ENCODE measurements at places on chromosomes 12 and 14.

GRCh38 chr12:1502379-1502720, 92.0 kb downstream of the FBXL14 start:
- DNase-seq, result no peak

GRCh38 chr12:120115692-120116440, 687 bp downstream of the RAB35 start:
- DNase-seq, result no peak

DNA sequence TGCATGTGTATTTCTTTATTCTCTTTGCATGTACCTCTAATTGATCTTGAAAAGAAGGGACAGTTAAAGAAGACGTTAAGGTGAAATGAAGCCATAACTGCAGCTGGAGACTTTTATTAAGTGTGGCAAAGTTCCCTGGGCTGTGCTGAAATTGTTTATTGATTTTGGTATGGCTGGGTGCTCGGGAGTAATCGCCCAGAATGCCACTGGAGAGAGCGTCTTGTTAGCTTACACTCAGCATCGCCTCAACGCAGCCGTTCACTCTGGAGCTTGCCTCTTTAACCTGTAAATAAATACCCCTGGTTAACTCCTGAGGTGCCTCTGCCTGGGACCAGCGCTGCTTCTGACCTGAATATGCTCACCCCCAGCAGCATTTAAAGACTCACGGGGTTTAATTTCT, 98.6 kb downstream of the GPATCH2L start:
- no peak for DNase-seq

DNA sequence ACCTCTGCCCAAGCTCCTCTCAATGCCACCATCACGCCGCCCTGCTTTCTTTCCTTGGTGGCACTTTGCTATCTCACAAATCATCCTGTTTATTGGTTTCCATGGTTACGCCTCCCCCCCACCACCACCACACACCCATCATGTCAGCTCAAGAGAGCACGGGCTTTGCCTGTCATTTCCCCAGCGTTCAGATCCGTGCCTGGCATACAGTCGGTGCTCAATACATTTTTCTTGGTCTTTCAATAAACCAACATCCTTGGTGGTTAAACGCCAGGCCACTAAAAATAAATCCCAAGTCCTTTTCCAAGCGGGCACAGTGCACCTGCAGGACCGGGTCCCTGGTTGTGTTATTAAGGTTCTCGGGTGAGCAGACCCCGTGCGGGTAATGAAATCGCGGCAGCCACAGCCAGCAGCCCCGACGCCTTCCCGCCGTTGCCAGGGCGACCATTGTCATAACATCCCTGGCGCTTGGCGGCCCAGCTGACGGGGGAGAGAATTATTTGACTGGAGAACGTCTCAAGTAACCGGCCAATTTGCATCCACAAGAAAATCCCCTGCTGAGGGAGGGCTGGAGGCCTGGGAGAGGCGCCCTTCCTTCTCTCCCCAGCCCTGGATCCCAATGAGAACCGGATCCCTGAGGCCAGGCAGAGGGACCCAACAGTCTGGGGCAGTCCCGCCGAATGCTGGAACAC, 92.9 kb downstream of the KSR2 start:
- DNase-seq, result peak; percentile 17

- no peak for DNase-seq
These were observed 137.1 kb upstream of the ATP2B1 start for GRCh38 chr12:89845767-89846166.

DNA sequence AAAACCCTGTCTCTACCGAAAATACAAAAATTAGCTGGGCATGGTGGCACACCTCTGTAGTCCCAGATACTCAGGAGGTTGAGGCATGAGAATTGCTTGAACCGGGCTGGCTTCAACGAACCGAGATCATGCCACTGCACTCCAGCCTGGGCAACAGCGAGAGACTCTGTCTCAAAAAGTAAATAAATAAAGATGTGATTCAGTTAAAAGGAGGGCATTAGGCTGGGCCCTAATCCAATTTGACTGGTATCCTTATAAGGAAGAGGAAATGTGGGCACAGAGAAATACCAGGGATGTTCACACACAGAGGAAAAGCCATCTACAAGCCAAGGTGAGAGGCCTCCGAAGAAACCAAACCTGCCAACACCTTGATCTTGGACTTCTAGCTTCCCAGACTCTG, 10.1 kb upstream of the DCAF4 start:
- DNase-seq, result no peak

DNA sequence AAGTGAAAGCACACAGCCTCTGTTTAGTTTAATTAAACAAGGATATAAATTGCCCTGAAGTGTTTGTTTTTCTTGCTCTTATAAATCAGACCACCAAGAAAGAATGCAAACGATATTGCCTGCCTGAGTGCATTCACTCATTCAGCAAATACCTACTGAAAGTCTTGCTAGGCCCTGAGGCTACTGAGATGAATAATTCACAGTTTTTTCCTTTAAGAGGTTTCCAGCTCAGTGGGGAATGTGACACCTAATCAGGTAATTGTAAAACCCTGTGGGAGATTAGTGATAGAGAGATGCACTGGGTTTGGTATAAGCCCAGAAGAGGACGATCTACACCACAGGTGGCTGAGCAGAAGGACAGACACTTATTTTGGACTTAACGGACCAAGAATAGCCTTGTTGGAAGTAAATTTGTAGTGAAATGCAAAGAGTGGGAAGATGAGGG, 151.4 kb downstream of the SLC35F4 start:
- DNase-seq, result no peak

DNA sequence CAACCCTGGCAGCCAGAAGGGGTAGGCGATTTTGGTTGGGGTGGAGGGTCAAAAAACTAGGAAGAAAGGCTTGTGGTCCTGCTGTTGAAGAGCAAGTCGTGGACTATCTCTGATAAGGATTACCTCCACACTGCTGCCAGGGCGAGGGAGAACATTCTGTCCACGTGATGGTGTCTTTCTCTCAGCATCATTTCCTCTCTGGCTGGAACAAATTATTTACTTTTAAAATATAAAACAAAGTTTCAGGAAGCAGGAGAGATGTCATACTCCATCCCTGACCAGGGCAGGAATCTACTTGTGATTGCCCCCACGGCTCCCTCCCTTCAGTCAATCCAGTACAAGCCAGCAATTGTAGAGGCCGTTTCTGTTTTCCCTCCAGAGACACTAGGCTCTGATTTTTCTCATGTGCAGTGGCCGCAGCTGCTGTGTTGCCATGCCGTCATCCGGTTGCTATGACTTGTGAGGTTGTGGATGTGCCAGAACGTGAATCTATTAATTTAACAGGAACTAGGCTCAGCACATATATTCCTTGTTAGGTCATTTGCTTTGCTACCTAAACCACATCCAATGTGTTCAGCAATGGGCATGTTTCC, 61.5 kb upstream of the PTGR2 start:
- no peak for DNase-seq

- no peak for DNase-seq
These were observed 75.2 kb downstream of the FIGNL2 start for GRCh38 chr12:51773145-51773869.

- DNase-seq, result no peak
These were observed 6.4 kb downstream of the SLC15A4 start for GRCh38 chr12:128817111-128818015.

DNA sequence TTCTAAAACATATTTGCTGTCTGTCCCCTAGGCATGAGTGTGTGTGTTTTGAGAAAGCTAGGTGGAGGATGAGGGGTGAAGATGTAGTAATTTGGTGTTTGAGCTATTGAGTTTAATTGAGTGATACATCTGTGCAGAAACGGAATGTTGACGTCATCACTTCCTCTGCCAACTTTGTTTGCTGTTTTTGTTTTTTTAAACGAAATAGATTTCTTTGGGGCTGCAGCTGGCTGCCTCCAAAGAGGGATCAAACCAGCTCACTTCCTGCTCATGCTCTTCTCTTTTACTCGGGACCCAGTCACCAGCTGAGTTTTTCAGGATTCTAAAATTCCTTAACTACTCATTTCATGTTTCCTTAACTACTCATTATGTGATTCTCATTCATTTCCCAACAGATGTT, 19.5 kb upstream of the CRACR2A start:
- DNase-seq, result no peak

- DNase-seq, result no peak
These were observed 78.2 kb downstream of the HMGA2 start for GRCh38 chr12:65902500-65902899.

GRCh38 chr12:117272690-117273089, 82.4 kb upstream of the FBXO21 start:
- no peak for DNase-seq

- no peak for DNase-seq
These were observed 89.9 kb downstream of the FLRT2 start for GRCh38 chr14:85619851-85620250.
